ENCODE measurements at places on chromosomes 2 and 18.
A peak's percentile ranks its signal among the peaks of the same experiment; 100 is the strongest.

- DNase-seq = no peak
These were observed 27.5 kb upstream of the CAB39 start for GRCh38 chr2:230685178-230685577.

- no peak for DNase-seq
These were observed 136.6 kb downstream of the ZAP70 start for GRCh38 chr2:97849881-97850528.

- DNase-seq = no peak
These were observed 5.4 kb upstream of the SALL3 start for GRCh38 chr18:78974115-78974761.

- DNase-seq = peak; percentile 75
These were observed 81.7 kb downstream of the FEZ2 start for GRCh38 chr2:36516136-36516870.

GRCh38 chr2:219496825-219497494 is 1.7 kb upstream of the GMPPA start:
- no peak for DNase-seq

GRCh38 chr2:222504719-222505118 is 80.4 kb downstream of the SGPP2 start:
- no peak for DNase-seq

DNA sequence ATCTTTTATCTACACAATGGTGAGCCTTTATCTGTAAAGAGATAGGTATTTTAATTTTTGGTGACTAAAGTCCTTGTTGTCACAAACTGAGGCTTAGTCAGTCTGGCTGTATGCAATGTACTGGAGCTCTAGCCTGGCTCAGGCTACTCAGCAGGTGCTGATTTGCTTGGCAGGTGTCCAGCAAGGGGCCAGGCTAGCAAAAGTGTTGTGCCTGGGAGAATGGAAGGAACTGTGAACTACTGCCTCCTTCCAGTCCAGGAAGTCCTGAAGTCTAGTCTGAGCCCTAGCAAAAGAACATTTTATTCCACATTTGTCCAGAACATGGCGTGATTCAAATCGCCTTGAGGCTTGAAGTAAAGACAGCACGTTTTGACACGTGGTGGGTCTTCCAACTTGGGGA is 260.5 kb downstream of the CCDC85A start:
- DNase-seq = no peak

DNA sequence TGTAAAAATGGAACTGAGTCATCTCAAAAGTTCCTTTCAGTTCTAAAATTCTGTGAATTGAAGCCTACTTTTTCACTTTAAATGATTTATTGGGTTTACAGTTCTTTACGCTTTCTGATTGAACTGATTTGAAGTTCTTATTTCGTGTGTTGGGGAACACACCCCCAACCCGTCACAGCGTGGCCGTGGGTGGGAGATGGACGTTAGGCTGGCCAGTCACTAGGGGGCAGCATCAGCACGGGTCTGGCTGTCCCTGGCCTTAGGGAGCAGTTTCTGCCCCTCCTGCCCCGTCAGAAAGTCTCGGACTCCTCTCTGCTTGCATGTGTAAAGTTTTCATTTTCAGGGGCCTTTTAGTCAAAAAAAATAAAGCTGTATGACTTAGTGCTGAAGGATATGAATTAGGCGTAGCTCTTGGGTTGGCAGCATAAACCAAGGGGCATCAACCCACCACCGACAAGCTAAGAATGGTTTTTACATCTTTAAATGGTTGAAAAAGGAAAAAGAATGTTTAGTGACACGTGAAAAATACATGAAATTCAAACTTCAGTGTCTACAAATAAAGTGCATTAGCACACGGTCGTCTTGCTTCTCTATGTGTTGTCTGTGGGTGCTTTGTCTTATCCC is 63.4 kb downstream of the ZCCHC2 start:
- peak; percentile 3 for DNase-seq

GRCh38 chr2:101340141-101340551 is 31.6 kb upstream of the RNF149 start:
- DNase-seq = no peak

DNA sequence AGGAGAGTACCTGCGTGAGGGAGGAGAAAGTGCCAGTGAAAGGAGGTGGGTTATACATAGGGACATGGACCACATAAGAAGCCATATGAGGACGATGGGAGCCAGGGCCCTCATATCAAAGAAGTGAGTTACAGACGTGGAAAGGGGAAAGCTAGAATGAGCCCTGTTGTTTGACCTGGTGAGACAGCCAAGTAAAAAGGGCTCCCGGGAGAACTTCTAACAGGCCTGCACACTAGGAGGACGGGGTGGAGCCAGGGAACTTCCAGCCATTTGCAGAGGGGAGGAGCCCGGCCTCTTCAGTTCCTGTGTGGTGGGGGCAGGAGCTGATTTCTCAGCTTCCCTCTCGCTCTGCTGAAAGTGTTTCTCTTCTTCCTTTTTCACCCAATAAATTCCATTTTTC is 84.1 kb upstream of the SLC66A3 start:
- no peak for DNase-seq

- no peak for DNase-seq
These were observed 1894.5 kb upstream of the PIK3C3 start for GRCh38 chr18:40060562-40060961.

- DNase-seq = no peak
These were observed 236.6 kb downstream of the SS18 start for GRCh38 chr18:25853691-25854433.

- DNase-seq = no peak
These were observed 71.2 kb upstream of the COL3A1 start for GRCh38 chr2:188902901-188903491.

GRCh38 chr2:130289780-130290179 is 52.9 kb upstream of the IMP4 start:
- DNase-seq = no peak

- DNase-seq = no peak
These were observed 61.7 kb upstream of the DTNA start for GRCh38 chr18:34648269-34648985.

DNA sequence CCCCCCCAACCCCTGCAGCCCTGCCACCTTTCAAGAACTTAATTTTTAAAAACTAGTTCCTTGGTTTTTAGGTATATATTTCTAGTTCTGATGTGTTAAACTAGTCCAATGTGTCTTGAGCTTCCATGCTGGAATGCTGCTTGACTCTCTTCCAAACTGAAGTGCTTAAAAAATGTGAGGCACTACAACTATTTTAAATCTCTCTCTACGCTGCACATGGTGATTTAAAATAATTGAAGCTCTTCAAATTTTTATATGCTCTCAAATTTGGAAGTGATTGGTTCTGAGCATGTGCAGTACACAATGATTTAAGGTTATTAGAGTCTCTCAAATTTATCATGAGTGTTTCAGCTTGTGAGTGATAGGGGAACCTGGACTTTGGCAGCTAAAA is 192.6 kb upstream of the ZEB2 start:
- peak; percentile 23 for DNase-seq

- no peak for DNase-seq
These were observed 173.5 kb downstream of the ATAD2B start for GRCh38 chr2:23753291-23754010.

GRCh38 chr2:182625814-182626213 is 90.2 kb upstream of the DNAJC10 start:
- no peak for DNase-seq

DNA sequence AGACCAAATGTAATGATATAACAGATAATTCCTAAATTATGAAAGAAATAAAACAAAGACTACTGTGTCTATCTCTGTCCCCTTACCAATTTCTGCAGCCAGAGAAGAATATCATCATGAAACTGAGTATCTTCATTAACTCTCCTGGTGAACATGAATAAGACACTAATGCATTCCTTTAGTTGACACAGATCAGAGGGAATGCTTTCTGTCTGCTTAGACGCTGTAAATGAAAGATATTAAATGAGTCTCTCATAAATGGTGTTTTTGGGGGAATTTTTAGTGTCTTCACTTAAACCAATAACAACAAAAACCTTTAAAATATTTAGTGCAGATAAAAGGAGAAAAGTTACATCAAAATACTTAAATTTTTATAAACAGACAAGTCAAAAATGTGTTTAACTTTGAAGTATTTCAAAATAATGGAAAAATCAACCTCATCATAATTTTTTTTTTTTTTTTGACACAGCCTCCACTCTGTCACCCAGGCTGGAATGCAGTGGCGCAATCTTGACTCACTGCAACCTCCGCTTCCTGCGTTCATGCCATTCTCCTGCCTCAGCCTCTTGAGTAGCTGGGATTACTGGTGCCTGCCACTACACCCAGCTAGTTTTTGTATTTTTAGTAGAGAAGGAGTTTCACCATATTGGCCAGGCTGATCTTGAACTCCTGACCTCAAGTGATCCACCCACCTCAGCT is 16.0 kb downstream of the EPG5 start:
- DNase-seq = no peak

DNA sequence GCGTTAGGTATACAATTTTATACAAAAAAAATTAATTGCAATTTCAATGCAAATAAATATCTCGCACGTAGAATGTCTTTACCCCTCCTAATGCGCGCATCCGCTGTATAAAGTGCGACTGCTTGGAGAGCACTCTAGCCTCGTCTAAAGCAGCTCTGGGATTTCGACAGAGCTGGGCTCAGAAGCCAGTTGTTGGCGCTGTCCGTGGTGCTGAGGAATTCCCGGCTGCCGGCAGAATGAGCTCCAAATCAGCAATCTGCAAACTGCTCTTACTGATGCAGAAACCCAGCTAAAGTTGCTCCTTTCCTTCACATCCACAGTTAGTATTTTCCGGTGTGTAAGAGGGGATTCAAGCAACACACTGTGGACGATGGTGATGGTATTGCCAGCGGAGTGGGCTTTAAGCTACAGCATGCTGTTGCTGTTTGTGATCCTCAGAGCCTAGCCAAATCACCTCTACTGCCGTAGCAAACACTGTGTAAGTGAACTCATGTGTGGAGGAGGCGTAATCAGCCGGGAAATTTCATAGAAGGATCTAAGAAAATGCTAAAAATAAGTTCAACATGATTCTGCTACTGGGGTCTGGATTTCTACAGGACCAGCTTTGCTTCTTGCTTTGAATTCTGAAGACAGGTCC is at the start of gene VWC2L:
Gene VWC2L, plus strand, starts transcription at position 137 of the 637 bp plus-strand sequence. CDS start 3,140 bp downstream, outside the sequence.
- DNase-seq = peak; percentile 21

DNA sequence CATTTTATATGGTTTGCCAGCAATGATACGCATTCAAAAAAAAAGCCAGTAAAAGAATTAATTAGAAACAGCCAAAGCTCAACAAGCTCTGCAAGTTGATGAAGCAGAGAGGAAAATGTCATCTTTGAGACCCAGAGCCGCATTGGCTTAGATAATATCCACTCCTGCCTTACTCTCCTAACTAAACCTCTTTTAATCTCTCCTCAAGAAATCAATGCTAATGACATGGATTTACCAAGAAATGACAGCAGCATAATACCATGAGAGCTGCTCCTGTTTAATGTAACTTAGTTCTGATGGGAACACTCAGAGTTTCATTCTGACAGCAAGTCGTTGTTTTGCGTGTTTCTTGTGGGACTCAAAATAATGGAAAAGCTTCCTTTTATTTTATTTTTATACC is 1099.4 kb upstream of the PIK3C3 start:
- DNase-seq = no peak

DNA sequence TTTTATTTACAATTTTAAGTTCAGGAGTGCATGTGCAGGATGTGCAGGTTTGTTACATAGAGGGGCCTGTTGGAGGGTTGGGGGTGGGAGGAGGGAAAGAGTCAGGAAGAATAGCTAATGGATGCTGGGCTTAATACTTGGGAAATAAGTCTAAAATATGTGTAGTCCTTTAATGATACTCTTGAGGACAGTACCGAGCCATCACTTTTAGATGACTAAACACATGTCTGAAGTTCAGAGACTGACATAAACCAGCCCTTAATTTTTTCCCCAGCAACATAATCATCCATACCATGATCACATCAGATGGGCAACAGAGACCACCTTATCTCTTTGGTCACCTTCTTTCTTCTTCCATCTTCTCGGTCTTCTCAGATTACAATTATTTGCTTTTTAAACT is 189.1 kb upstream of the COL3A1 start:
- no peak for DNase-seq

- no peak for DNase-seq
These were observed 110.6 kb downstream of the C2orf74 start for GRCh38 chr2:61272421-61273070.

GRCh38 chr18:46609048-46609447 is 48.0 kb downstream of the LOXHD1 start:
- no peak for DNase-seq

- DNase-seq = no peak
These were observed 92.0 kb upstream of the BCL2L11 start for GRCh38 chr2:111028720-111029119.

DNA sequence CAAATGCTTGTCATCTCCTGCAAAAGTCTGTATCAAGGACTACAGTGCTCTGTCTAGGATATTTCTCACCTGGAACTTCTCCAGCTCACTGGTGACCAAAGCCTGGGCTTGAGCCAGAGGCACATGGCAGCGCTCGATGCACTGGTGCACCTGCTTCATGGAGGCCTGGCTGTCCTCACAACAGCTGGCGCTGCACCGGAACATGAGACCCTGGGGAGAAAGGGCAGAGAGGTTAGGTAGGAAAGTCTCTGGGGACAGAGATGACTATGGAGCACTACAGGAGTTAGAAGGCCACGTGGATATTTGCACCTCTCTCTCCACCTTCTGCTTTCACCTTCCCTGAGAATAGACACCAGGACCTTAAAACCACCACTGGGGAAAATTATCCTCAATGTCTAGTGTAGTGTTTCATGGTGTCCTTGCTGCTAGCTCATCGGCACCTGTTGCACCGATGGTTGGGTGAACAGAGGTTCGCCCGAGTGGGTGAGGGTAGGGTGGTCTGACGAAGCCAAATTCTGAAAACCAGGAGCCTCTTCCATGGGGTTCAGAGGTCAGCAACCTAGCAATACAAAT is 1.0 kb downstream of the FAM136A start:
- no peak for DNase-seq

- DNase-seq = no peak
These were observed 14.6 kb downstream of the SFT2D3 start for GRCh38 chr2:127715778-127716449.

DNA sequence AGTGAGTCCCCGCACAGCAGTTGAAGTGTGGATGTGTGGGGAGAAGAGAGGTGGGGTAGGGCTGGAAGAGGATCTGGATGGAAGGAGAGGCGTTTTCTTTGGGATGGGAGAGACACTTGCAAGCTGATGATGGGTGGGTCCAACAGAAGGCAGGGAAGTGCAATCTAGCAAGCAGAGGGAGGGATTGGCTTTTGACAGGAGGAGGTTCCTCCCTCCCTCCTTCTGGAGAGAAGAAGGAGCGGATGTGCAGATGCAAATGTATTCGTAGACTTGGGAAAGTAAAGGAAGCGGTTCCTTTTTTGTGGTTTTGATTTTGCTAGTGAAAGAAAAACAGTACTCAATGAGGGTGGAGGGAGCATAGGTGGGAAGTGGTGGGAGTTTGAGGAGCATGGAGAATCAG is 48.9 kb downstream of the LAMA3 start:
- DNase-seq = no peak

- no peak for DNase-seq
These were observed 49.4 kb downstream of the HNMT start for GRCh38 chr2:138013639-138014038.

Data from GM04503 (cell line).